ENCODE measurements at places on chromosomes 12 and 14. TPM values are rescaled to one million over a fixed set of nuclear protein-coding genes. Genes with fewer than 3 reads are reported as not detected.

SLC6A13 gene
- 0.31 TPM for total RNA-seq

GLS2 gene
- 0.20 TPM for total RNA-seq

MIA2 gene
- 24.6 TPM for total RNA-seq

CLEC4C gene
- not detected for total RNA-seq
